ENCODE measurements at places on chromosomes 1 and 21.
A peak's percentile ranks its signal among the peaks of the same experiment; 100 is the strongest.

DNA sequence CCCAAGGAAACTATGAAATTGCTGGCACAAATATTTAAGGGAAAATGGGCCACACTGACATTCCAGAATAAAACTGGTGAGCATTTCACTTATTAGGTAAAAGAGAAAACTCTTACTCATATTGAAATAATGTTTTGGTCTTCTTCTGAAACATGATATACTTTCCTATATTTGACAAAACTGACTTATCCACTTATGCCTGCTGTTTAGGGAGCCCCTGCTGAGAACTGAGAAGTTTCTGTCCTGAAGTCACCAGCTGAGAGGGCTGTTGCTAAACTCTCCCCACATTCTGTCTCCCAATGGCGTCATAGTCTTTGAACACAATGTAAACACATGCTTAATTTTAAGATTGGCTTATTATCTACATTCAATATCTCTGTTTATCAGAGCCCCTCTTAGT is 46.8 kb upstream of the ZC3H11B start:
- DNase-seq = peak; percentile 70

- no peak for DNase-seq
Measured at GRCh38 chr1:203287109-203287893, 18.0 kb upstream of the BTG2 start.

DNA sequence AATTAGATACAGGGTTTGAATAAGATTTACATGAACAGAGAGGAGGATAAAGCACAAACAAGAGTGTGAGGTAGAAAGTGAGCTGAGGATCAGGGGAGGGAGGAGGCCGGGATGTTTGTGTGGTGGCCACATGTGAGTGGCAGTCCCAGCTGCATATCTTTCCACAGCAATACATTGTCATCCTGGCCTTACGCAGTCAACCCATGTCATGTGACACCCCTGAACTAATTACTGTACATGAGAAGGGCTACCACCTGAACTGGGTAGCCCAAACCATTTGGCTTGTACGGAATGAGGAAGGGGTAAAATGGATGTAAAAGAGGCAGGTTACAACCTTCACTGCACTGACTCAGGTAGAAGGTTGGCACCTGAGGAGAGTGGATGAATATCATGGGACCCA is 4.2 kb downstream of the SLAMF7 start:
- DNase-seq = no peak

DNA sequence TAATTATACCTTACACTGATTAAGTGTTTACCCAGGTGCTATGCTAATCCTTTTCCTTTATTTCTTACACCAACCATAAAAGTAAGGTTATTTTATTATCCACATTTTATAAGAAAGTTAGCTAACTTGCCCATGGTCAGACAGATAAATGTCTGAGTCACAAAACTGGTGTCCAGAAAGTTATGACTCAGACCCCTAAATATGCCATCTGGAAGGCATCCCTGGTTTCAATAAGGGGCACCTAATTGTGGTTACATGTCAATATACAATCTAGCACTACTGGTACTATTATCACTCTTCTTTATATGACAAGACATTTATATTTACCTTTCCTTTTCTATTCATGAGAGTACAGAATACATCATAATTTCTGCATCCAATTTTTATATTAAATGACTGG is 496.5 kb upstream of the ADGRL2 start:
- DNase-seq = peak; percentile 75

GRCh38 chr1:201795066-201795465 is 33.9 kb upstream of the IPO9 start:
- DNase-seq = peak; percentile 35

DNA sequence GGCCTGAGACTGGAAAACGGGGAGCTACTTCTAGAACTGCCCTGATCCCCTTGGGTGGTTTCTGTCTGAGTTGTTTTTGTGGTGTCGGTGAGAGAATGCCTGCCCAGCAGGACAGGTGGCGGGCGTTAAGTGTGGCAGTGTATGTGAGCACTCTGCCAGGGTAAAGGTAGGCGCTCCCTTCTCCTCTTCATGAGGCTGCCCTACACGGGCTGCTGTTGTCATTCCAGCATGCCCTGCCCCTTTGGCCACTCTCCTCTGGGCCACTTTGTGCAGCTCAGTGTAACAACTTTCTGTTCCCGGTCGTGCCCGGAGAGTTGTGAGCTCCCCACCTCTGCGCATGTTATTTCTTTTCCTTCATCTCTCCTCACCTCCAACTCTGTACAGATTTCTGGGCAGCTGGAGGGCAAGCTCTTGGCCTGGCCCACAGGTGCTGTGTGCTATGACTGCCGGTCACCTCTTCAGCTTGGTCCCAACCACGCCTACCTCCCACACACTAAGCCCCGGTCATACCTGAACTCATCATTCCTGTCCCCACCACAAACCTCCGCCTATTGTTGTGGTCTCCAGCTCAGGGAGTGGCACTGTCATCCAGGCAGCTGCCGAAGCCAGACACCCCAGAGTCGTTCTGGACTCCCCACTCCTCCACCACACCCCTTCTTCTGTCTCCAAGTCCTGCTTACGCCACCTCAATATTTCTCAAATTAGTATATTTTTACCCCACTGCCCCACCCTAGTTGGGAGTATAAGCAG is 69.0 kb downstream of the GADD45A start:
- no peak for DNase-seq

GRCh38 chr1:226937940-226938725 is 2.0 kb upstream of the COQ8A start:
- no peak for DNase-seq

GRCh38 chr1:61816191-61816590 is 73.9 kb downstream of the PATJ start:
- no peak for DNase-seq

DNA sequence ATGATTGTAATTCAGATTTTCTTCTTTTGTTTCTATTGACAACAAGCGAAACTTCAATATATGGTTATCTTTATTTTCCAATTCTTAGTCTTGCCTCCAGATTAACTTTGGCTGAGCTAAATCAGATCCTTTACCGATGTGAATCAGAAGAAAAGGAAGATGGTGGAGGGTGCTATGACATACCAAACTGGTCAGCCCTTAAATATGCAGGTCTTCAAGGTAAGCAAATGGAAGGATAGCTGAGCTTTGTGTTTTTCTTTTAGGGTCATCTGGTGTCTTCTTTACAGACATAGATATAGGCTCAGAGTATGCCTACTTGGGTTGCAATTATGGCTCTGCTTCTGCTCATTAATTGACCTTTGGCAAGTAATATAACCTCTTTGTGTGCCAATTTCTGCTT is 37.7 kb downstream of the AGL start:
- peak; percentile 26 for DNase-seq

GRCh38 chr1:64881281-64881680 is 85.1 kb downstream of the JAK1 start:
- DNase-seq = peak; percentile 48

DNA sequence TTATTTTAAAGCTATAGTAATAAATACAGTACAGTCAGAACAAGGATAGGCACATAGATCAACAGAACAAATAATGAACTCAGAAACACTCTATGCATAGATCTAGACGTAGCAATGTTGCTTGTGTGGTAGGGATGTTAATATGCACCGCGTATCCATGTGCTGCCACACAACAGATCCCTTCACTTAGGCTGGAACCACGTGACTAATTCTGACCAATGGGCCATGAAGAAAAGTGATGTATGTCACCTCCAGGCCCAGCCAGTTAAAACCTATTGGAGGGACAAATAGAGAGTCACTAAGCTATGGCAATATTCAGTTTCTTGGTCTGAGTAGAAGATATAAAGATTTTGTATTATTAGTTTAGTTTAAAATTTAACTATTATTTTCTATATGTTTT is 91.4 kb downstream of the ADAMTS1 start:
- DNase-seq = no peak

GRCh38 chr1:51592711-51593110 is 24.2 kb upstream of the OSBPL9 start:
- no peak for DNase-seq

GRCh38 chr1:74205266-74205665 is 7.2 kb downstream of the FPGT start:
- DNase-seq = no peak

DNA sequence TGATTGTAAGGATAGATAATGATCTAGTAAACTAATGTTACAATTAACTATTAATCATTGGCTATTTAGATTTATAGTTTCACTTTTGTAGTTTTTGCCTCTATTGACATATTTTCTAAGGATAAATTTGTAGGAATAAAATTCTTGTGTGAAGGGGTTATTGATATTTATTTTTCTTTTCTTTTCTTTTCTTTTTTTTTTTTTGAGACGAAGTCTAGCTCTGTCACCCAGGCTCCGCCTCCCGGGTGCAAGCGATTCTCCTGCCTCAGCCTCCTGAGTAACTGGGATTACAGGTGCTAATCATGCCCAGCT is 24.0 kb upstream of the DISC1 start:
- no peak for DNase-seq

DNA sequence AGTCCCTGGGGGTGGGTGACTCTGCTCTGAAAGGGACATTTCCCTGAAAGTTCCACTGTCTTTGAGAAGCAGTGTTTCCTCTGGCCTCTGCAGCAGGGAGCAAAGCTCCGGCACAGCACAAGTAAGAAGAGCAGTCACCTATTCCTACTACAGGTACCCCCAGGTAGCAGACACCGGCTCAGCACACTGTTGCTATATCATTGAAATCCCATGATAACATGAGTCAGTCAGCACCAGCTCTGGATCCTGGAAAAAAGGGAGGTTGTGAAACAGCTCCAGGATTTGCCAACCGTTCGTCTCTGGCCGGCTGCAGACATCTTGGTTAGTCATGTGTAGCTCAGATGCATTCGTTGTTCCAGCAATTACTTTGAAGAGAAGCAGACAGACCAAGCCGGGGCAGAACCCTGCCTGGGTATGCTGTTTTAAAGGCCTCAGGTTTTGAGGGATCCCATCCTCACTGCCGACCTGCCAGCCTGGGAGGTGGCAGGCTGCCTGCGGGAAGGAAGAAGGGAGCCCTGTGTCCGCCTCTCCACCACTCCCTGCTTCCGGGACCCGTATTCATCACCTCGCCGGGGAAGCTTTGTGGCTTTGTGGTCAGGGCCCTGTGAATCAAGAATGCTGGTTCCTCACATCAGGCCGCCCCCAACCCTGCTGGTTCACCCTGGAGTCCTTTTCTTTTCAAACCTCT is 139.2 kb downstream of the CLIC6 start:
- DNase-seq = peak; percentile 96

GRCh38 chr1:179077396-179077795 is 4.5 kb upstream of the TOR3A start:
- DNase-seq = no peak

- no peak for DNase-seq
Measured at GRCh38 chr1:213956295-213956770, 31.4 kb upstream of the PROX1 start.

- no peak for DNase-seq
Measured at GRCh38 chr1:30840904-30841598, 67.5 kb downstream of the SDC3 start.

GRCh38 chr1:53259932-53260331 is 21.6 kb upstream of the MAGOH start:
- DNase-seq = no peak

DNA sequence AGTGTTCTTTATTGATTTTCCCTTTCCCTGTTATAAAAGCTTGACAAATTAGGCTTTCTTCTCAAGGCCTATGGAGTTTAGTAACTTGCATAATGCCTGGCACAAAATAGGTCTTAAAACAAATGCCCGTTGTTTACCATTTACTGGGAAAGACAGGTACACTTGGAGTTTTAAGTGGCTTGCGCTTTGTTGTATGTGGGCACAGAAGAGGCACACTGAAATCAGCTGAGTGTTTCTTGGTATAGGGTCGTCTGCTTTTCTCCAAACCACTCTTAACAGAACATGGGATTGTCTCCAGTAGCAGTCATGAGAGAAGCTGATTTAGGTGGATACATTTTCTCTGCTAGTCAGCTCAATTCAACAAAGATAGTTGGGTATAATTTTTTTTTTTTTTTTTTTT is 132.5 kb downstream of the SYT14 start:
- no peak for DNase-seq

- peak; percentile 92 for DNase-seq
Measured at GRCh38 chr1:20124456-20125057, 5.2 kb upstream of the PLA2G2D start.

- DNase-seq = no peak
Measured at GRCh38 chr1:152871731-152872126, 6.4 kb upstream of the SMCP start.

- no peak for DNase-seq
Measured at GRCh38 chr1:93967306-93967705, 58.1 kb upstream of the GCLM start.
